ENCODE measurements at places on chromosomes 6 and 20. TPM values are rescaled to one million over a fixed set of nuclear protein-coding genes. Genes with fewer than 3 reads are reported as not detected.

PCSK2 gene
- total RNA-seq: not detected

SLC35F1 gene
- not detected for total RNA-seq

SIRPB2 gene
- 9.5 TPM for total RNA-seq

CTAGE9 gene
- total RNA-seq: not detected

EYS gene
- 0.27 TPM for total RNA-seq

C6orf163 gene
- 2.5 TPM for total RNA-seq

USP49 gene
- 4.5 TPM for total RNA-seq

HLA-DOA gene
- total RNA-seq: not detected

TDP2 gene
- 39.2 TPM for total RNA-seq

HLA-DQB2 gene
- total RNA-seq: not detected

PDE10A gene
- 2.9 TPM for total RNA-seq

XKR7 gene
- 0.04 TPM for total RNA-seq

MAP7 gene
- total RNA-seq: 0.42 TPM

MLIP gene
- total RNA-seq: 11.6 TPM

PPIL6 gene
- 0.33 TPM for total RNA-seq

TCF21 gene
- total RNA-seq: not detected

OGFR gene
- total RNA-seq: 35.1 TPM

ATP6V1G2 gene
- 0.84 TPM for total RNA-seq

TREM1 gene
- not detected for total RNA-seq

ZBP1 gene
- not detected for total RNA-seq

ZC2HC1B gene
- total RNA-seq: not detected

WFDC5 gene
- total RNA-seq: not detected

RRP36 gene
- 103 TPM for total RNA-seq

CYP21A2 gene
- total RNA-seq: 0.32 TPM

RIMS1 gene
- total RNA-seq: 0.44 TPM

BTBD9 gene
- total RNA-seq: 15.0 TPM

ITPR3 gene
- 40.5 TPM for total RNA-seq

PTK6 gene
- total RNA-seq: not detected

BPIFA1 gene
- not detected for total RNA-seq

NOL7 gene
- total RNA-seq: 80.0 TPM

ESR1 gene
- not detected for total RNA-seq

MEP1A gene
- not detected for total RNA-seq

ARFGEF3 gene
- total RNA-seq: 7.0 TPM

KIF3B gene
- total RNA-seq: 25.1 TPM

TOX2 gene
- 25.7 TPM for total RNA-seq

RIPPLY2 gene
- not detected for total RNA-seq

OR2H2 gene
- total RNA-seq: not detected

OR2J3 gene
- not detected for total RNA-seq

CFB gene
- 1.5 TPM for total RNA-seq

BEND3 gene
- 4.8 TPM for total RNA-seq

SUMO4 gene
- total RNA-seq: 2.6 TPM

PRL gene
- not detected for total RNA-seq

MUCL3 gene
- not detected for total RNA-seq

SIRPG gene
- not detected for total RNA-seq

ID1 gene
- total RNA-seq: 64.4 TPM

OXT gene
- total RNA-seq: not detected

ADGRB3 gene
- total RNA-seq: not detected

KHDC1L gene
- not detected for total RNA-seq

F13A1 gene
- not detected for total RNA-seq

TNF gene
- total RNA-seq: not detected

TP53INP2 gene
- 30.5 TPM for total RNA-seq

TMEM170B gene
- 4.1 TPM for total RNA-seq

SCRT2 gene
- not detected for total RNA-seq

OR2H1 gene
- not detected for total RNA-seq

RAET1G gene
- total RNA-seq: 1.6 TPM

ADGRF5 gene
- 37.9 TPM for total RNA-seq

EYA2 gene
- total RNA-seq: not detected

BMP7 gene
- not detected for total RNA-seq

PTGIS gene
- total RNA-seq: 6.2 TPM

Data from endothelial cell of umbilical vein (primary cell).